ENCODE measurements at places on chromosomes 6 and 20.

GRCh38 chr6:138652824-138653223 lies 120.7 kb upstream of the CCDC28A start:
- no peak for DNase-seq

- DNase-seq = no peak
Measured at GRCh38 chr20:5971203-5971602, 20.8 kb downstream of the MCM8 start.

DNA sequence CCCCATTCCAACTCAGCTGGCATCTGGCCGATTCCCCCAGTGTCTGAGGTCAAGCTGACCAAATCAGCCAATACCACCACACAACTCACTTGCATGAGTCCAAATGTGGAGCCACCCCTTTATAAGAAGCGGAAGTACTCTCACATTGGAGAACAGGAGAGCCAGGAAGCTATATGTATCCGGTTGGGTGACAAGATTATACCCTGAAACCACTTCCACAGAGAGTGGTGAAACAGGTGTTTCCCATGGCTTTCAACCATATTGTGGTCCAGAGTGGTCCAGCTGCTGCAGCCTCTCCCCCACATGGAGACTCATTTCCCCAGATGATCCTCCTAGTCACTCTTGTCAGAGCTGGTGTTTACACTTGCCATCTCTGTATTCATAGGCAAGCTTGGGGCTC lies 24.0 kb upstream of the SERINC1 start:
- no peak for DNase-seq

DNA sequence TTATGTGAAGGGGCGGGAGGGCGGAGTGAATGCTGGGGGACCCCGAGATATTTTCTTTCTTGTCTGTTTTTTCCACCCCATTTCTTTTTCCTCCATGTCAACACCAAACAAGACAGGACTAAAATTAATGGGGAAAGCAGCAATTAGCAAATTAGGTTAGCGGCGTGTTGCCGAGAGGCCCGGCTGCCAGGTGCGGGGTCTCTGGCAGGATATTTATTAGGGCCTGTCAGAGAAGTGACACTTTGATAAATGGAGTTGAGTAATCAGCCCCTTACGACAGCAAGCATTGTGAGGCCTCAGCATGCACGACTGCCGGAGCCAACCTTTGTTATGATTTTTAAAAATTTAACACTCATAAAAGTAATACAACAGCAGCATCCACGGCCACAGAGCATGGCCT lies 193.8 kb downstream of the DHX35 start:
- DNase-seq = no peak

DNA sequence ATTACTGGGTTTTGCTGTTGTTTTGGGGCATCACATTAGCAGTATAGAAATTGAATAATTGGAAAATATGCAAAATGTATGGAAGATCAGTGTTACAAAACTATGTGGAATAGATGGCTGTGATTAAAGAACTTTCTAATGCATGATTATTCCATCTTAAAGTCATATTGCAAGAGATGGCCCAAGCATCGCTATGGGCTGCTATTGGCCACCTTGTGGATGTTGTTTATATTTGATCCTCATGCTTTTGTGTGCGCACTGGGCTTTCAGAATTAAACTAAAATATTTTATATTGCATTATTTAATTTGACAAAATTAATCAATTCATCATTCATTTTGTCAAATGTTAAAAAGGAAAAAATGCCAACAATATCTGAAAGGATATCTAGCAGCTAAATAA lies 16.1 kb upstream of the HMGN3 start:
- no peak for DNase-seq

- DNase-seq = no peak
Measured at GRCh38 chr6:170135821-170136471, 154.9 kb downstream of the DLL1 start.

DNA sequence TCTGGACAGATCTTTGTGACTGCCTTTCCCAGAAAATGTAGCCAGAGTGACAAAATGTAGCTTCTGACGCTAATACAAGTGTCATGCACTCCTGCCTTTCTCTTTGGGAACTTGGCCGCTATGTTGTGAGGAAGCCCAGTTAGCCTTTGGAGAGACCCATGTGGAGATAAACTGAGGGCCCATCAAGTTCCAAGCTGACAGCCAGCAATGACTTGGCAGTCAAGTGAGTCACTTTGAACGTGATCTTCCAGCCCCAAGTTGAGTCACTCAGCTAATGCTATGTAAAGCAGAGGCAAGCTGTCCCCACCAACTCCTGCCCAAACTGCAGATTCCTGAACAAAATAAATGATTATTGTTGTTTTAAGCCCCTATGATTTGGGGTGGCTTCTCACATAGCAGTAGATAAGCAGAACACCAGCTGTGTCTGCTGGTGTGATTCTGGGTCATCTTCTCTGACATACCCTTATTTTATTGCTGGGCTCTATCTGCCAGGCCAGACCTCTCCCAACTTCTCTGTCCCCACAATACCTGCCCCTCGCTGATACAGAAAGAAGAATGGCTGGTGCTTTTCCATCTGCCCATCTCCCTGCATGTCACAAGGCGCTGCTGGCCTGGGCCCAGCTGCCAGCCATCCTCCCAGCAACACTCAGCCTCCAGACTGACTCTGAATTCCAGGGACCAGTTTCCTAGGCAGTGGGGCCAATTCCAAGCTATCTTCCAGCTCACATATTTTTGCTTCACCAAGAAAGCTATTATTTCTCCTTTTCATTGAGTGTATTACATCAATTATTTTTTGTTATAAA lies 274.8 kb downstream of the LRFN2 start:
- no peak for DNase-seq

- no peak for DNase-seq
Measured at GRCh38 chr20:29443819-29444218, 1813.6 kb upstream of the DEFB115 start.

GRCh38 chr20:51467956-51468626 lies 74.4 kb downstream of the NFATC2 start:
- no peak for DNase-seq

- DNase-seq = no peak
Measured at GRCh38 chr20:2872459-2873009, 747 bp upstream of the PTPRA start.

GRCh38 chr6:24855395-24856245 lies 56.9 kb upstream of the ARMH2 start:
- peak; percentile 62 for DNase-seq

- no peak for DNase-seq
Measured at GRCh38 chr6:108521616-108522107, 39.1 kb upstream of the FOXO3 start.

- no peak for DNase-seq
Measured at GRCh38 chr20:56361900-56362299, 3.1 kb downstream of the FAM210B start.

DNA sequence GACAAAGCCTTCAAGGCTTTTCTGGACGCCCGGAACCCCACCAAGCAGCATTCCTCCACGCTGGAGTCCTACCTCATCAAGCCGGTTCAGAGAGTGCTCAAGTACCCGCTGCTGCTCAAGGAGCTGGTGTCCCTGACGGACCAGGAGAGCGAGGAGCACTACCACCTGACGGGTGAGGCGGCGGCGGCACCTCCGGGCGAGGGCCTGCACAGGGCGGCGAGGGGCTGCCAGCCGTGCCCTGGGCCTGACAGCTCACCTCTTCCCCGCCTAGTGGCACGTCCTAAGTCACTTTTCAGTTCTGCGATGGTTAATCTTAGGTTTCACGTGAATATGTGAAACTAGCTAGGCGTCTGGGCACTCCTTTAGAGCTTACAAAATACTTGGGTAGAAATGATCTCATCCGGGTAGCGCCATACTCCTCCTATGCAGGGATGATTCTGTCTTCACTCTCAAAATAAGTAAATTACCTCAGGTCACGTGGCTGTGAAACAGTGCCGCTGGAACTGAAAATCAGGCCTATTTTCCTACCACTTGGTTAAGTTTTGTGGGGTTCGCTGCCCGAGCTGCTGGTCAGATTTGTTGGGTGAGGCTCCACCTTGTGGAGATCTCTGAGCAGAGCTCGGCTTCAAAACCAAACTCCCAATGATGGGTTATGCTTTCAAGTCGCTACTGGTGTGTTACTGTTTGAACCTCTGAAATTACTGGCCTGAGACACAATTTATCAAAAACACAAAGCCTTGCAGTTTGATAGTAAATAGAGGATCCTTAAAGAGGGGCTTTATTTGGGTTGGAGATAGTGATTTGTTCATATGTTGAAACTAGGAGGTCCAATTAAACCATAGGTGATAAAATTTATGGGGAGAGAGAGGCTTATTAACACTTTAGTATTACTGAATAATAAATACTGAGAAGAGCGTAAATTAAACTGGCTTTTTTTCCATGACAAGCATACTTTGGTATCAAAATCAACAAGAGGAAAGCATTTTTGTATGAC lies 15.5 kb upstream of the CLDN20 start:
- peak; percentile 16 for DNase-seq

GRCh38 chr20:47603260-47603659 lies 101.6 kb downstream of the NCOA3 start:
- DNase-seq = no peak

- DNase-seq = no peak
Measured at GRCh38 chr6:24391756-24392405, 10.9 kb upstream of the MRS2 start.

DNA sequence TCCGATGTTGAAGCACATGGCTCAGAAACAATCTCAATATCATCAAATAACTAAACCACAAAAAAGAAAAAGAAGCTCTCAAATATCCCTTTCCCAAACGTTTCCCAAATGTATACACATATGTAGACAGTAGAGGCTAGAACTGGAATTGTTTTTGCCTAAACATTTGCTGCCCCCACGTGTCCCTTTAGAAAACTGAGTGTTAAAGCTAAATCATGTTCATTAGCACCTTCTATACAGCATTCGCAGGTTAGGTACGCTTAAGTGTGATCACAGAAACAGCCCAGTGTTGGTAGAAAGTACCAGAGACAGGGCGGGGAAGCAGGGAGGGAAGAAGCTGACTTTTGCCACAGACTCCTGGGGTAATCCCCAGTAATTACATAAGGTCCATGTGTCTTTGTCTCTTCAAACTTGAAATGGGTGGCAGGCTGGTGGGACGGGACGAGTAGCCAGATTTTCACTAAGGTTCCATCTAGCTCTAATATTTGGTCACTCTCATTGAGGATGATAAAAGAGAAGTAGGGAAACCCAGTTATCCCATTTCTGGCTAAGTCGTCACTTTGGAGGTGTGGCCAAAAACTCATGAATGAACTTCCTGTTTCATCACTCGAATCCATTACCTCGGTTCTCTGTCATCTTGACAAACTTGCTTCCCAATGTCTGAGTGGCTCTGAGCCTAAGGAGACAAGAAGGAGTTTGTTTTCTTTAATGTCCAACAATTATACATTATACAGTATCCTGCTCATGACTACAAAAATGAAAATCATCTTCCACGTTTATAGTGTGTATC lies 15.0 kb upstream of the TFAP2A start:
- no peak for DNase-seq

- DNase-seq = no peak
Measured at GRCh38 chr6:148263010-148263409, 79.6 kb upstream of the SASH1 start.

- no peak for DNase-seq
Measured at GRCh38 chr6:96575359-96575758, 12.4 kb downstream of the FHL5 start.

DNA sequence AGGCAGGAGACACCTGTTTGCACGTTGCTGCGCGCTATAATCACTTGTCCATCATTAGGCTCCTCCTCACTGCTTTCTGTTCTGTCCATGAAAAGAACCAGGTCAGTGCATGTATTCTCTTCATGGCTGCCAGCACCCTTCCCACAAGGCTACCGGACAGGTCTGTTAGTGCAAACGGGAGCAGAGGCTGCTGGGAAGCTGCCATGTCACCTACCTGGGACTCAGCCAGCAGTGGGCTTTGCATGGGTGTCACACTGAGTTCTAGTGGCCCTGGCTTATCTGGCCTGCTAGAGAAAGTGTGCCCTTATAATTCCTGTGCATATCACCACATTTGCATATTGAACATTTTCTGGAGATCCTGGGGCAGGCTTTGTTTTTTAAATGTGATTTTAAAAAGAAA lies 24.8 kb downstream of the LYRM2 start:
- no peak for DNase-seq

DNA sequence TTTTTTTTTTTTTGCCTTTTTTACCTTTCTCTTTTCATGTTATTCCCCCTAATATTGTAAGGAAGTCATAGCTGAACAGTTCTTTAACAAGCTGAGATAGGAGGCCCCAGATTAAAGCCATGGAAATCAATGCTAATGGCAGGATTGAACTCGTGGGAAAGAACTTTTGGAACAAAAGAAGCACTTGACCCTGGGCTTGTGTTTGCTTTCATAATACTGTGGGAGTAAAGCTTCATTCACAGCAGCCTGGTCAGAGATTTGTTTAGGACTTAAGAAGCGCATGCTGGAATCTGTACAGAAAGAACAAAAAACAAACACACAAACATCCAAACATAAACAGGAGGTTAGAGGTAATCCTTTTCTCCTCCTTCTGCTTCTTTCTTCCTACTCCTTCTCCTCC lies 5.1 kb downstream of the HEY2 start:
- no peak for DNase-seq

DNA sequence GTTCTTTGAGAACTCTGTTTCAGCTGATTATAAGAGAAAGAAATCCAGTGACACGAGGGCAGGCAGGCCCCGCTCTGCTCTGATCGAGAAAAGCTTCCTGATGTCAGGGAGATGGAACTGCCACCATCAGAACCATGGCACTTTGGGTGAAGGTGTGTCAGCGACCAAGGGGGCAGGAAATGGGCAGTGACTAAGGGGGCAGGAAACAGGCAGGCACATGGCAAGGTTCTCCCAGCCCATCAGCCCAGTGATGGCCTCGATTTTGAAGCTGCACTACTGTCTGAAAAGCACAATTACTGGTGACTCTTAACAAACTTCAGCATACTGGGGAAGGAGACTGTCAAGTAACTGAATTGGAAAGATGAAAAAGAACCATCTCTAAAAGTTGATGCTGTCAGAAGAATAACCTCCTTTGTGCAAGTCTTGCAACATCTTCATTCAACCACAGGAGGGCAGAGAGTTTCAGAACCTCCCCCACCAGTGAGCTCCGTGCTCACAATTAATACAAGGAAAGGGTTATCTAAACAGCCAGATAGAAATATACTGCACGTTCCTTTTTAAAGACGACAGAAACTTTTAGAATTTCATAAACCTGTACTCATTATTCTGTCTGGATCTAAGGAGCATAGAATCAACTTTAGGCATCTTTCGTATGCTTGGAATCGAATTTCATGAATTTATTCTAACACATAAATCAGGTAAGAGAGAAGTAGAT lies 39.1 kb downstream of the TMX4 start:
- DNase-seq = no peak

- DNase-seq = no peak
Measured at GRCh38 chr6:103893141-103893581, 966.6 kb downstream of the HACE1 start.
